CD4-positive, alpha-beta T cell treated with Interleukin-2 at 100 ng/mL for 4 hours (primary cell): ENCODE measurements at places on chromosomes 4 and X.

GRCh38 chrX:12471061-12471460 is 320.2 kb upstream of the PRPS2 start:
- no peak for DNase-seq

DNA sequence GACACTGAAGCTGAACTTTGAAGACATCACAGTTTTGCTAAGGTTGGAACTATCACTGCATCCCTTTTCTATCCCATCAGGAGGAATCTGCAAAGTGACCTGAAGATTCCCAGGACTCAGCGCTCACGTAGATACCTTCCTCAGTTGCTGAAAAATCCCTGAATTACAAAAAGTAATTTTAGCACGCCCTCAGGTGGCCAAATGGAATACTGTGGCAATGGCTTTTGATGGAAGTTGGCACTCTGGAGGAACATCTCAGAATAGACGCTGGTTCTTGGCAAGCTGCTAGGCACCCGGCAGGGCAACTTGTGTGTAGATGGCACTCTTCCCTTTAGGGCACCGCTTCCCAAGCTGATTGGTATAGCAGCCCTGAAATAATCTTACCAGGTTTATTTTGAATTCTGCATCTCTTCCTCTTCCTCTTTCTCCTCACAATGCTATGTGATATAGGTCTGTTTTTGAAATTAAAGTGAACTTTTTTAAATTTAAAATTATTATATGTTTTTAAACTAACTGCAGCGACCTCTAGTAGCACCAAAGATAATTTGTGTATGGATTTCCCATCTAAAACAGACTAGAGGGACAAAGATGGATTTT is 16.3 kb upstream of the ESX1 start:
- DNase-seq, result no peak

- no peak for DNase-seq
Measured at GRCh38 chrX:153763298-153763932, 634 bp upstream of the PLXNB3 start.

GRCh38 chr4:77504407-77504806 is 101.2 kb upstream of the CXCL13 start:
- DNase-seq, result no peak

DNA sequence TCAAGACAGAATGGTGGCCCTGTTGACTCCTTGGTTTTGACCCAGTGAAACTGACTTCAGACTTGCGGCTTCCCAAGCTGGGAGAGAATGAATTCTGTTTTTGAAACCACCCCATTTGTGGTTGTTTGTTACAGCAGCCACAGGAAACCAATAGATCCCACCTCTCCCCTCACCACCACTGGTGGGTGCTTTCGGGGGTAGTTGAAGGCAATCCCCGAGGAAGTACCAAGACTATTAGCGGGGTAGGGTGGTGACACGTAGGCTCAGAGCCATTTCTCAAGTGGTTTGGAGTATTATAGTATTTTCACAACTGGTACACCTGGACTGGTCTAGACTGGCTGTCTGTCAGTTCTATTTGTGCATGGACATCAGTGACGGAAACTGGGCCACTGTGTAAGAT is 189.1 kb upstream of the RBPJ start:
- peak; percentile 62 for DNase-seq

GRCh38 chrX:113594123-113594841 is 753.7 kb upstream of the AMOT start:
- DNase-seq, result no peak

DNA sequence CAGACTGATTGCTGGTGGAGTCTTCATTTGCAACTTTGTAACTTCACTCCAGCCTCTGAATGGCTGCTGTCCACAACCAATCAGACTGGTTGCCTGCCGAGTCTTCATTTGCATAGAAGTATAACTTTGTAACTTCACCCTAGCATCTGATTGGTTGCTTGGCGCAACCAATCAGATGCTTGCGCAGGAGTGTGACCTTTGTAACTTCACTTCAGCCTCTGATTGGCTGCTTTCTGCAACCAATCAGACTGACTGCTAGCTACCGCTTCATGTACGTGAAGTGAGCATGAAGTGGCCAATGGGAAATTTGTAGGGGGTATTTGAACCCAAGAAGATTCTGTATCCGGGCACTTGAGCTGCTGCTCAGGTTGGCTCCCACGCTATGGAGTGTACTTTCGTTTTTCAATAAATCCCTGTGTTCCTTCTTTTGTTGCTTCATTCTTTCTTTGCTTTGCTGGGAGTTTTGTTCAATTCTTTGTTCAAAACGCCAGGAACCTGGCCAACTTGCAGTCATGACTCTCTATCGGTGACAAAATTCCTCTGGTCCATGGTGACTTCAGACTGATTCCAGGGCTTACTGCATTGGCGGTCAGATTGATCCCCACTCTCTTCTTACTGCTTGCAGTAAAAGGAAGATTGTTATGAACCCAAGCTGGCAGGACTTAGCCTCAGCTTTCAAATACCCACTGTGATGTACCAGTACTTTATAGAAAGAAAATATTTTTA is 46.4 kb upstream of the FGG start:
- DNase-seq, result no peak

GRCh38 chrX:12946838-12947544 is 27.9 kb upstream of the TMSB4X start:
- peak; percentile 81 for DNase-seq

GRCh38 chrX:77779695-77780094 is 6.3 kb downstream of the ATRX start:
- DNase-seq, result no peak

- DNase-seq, result no peak
Measured at GRCh38 chr4:172650758-172651530, 517.7 kb upstream of the GALNT7 start.

DNA sequence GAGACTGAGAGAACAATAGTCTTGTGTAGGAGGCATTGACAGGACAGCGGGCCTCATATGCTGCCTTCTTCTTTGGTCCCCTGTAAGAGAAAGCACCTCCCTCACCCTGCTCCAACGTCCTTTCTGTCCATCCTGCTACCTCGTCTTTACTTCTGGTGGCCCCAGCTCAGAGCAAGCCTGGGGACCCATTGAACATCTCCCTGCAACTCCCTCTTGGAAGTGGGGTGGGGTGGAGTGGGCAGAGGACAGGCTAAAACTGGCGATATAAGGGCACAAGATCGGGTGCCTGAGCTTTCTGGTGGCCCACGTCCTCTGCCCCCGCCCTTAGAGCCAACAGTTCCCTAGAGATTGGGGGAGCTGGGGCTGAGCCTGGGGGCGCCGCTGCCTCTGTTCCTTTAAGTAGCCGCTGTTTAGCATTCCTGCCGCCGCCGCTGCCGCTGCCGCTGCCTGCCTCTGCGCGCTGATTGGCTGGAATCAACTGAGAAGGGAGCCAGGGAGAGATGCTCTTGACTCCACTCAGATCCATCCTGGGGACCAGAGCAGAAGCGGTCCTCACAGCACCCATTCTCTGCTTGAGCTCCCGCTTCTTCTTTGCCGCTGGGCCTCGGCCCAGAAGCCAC is at the start of gene DLG3:
TSS of gene DLG3 (plus strand) at position 510 of the 620 bp plus-strand sequence. CDS start 367 bp downstream, outside the sequence.
- DNase-seq, result peak; percentile 24

DNA sequence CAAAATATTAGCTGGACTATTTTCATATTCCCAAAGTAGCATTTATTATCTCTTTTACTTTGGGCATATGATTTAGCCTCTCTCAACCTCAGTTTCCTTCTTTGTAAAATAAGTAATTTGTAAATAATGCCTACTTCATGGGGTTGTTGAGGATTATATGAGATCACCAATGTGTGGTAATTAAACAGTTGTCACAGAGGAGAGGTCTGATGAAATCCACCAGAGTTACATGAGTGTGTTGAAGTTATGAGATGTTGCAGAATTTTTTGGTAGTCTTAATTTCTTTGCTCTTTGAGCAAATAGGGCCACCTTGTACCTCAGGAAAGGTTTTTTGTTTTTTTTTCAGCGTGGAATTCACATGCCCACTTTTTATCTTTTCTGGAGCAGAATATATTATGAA is 1.4 kb downstream of the COX7B start:
- DNase-seq, result no peak

DNA sequence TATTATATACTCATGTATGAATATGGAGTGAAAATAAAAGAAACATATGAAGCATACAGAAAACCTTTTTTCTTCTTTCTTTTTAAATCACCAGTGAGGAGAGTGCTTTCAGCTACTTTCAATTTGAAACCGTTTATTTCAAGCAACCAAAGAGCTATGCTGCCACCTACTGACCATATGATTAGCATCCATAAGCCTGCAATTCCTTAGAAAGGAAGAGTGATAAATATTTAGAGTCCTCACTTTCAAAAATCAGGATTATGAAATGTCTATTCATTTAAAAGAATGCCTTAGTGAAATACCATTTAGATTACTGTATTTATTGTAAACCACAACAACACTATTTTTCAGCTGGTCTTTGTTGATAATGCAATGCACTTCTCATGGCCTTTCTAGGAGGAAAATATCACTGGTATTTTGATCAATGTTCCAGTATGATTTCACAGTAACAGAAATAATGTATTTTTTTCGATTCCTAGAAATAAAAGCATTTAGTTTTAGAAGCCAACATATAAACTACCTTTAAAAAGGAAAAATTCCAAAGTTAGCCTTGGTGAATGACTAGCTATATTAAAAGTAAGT is 667.6 kb downstream of the PCDH18 start:
- DNase-seq, result peak; percentile 33

DNA sequence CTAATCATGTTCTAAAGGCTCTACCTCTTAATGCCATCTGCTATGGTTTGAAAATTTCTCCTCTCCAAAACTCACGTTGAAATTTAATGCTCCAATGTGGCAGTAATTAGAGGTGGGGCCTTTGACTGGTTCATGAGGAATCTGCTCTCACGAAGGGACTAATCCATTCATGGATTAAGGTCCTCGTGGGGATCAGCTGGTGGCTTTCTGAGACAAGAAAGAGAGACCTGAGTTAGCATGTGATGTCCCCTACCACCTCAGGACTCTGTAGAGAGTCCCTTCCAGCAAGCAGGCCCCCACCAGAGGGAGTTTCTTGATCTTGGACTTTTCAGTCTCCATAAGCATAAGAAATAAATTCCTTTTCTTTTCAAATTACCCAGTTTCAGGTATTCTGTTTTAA is 65.3 kb downstream of the WDFY3 start:
- DNase-seq, result no peak

DNA sequence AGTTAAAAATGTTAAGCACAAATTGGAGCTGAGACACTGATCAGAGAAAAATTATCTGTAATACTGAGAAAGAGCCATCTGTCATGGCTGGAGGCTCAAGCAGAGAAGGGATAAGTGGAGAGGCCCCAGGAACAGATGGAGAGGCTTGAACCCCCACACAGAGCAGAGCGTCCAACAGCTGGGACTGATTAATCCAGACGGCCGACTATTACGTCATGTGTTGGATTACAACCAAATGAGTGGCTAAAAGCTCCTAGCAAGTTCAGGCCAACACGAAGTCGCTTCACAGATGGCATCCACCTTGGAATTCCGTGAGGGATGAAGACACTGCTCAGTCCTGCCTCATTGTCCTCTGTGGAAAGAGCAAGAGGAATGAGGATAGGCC is 57.7 kb upstream of the ATXN3L start:
- no peak for DNase-seq

GRCh38 chrX:17685026-17685425 is 52.3 kb upstream of the SCML1 start:
- DNase-seq, result no peak

DNA sequence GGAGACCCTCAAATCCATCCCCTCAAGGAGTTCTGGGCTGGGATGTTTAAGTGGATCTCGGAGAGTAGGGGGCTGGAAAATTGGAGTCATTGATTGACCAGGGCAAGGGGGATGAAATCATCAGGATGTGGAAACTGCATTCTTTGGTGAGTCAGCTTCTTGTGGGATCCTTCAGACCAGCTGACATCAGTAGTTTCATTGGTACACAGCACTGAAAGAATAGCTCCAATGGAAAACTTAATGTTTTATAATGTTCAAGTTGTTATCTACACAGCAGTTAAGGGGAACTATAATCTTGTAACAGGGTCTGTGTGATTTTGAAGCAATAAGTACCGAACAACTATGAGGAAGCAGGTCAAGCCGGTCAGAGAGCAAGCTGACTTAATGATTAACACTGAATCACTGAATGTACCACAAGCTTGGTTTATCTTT is 506.1 kb downstream of the RPA4 start:
- DNase-seq, result no peak

DNA sequence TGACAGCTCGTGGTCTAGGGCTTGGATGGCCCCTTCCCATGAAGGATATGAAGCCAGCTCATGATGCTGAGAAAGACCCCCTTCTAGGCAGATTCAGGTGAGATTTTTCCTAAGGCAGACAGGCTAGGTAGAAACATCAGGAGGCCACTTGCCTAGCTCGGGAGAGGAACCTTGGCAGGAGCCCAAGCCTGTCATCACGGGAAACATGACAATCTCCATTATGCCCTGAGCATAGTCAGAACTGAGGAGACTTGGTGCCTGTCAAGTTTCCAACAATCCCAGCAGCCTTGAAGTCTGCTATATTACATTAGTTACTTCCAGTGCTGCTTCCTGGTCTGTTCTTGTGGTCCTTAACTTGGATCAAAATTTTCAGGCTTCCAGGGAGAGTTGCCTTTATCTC is 18.7 kb upstream of the WDR1 start:
- no peak for DNase-seq

DNA sequence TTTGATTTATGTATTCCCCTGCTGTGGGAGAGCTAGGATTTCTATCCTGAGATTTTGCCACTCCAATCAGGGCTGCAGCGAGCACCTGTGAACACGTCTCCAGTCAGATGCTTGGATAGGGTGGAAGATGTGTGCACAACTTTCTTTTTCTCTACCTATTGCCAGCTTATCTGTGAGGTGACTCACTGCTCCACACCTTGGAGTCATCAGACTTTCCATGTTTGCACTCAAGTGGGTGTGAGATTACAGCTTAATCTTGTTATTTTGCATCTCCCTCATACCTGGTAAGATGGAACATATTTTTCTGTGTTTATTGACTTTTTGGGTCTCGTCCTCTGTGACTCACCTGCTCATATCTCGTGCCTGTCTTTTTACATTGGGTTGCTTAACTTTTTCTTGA is 32.2 kb downstream of the PSAPL1 start:
- DNase-seq, result no peak

DNA sequence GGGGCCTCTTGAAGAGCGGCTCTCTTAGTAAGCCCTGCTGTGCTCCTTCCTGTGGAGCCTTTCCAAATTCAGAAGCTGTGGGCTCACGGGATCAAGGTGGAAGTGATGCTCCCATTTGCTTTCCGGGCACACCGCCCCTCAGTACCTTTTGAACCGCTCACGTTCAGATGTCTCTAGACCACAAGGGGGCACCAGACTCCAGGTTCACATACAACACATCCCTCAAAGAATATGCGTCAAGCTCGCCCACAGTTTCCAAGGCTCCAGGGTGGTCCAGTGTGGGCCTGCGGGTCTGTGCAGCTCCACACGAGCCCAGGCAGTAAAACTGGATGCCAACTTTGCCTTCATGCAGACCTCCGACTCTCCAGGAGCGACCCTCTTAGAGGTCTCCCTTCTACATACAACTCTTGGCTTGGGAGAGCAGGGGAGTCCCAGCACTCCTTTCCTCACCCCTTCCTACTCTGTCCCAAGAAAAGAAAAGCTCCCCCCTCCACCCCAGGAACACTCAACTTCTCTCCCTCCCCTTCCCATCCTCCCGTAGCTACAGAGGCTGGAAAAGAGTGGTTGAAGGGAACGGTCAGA is 11.0 kb downstream of the SUPT20HL1 start:
- DNase-seq, result peak; percentile 61

- no peak for DNase-seq
Measured at GRCh38 chr4:85475631-85476233, 782 bp downstream of the ARHGAP24 start.

- DNase-seq, result no peak
Measured at GRCh38 chrX:53738370-53738906, 51.9 kb upstream of the HUWE1 start.

- DNase-seq, result no peak
Measured at GRCh38 chr4:136749989-136750388, 782.3 kb downstream of the PCDH18 start.
